Coronary artery (tissue), 2 donors: ENCODE measurements at places on chromosomes 1 and 21.

- no peak for DNase-seq
These were observed 40.3 kb downstream of the ZZZ3 start for GRCh38 chr1:77642196-77642595.

- no peak for DNase-seq
These were observed 58.3 kb downstream of the RGS5 start for GRCh38 chr1:163144418-163144817.

DNA sequence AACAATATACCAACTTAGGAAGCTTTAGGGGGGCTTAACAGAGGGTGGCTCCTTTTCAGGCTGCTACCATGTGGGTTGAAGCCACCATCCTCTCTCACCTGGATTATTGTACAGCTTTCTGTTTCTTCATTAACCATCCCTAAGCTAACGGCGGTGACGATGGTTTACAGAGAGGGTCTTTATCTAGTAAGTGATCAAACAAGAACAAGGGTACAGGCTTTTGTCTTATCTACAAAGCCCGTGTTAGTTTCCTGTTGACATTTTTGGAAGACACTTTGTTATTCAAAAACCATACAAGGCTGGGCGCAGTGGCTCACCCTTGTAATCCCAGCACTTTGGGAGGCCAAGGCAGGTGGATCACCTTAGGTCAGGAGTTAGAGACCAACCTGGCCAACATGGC is 20.4 kb downstream of the SLC25A33 start:
- DNase-seq: no peak

GRCh38 chr1:63533931-63534330 is 10.6 kb downstream of the EFCAB7 start:
- DNase-seq: no peak

- no peak for DNase-seq
These were observed 7.0 kb downstream of the TLR5 start for GRCh38 chr1:223136086-223136485.

DNA sequence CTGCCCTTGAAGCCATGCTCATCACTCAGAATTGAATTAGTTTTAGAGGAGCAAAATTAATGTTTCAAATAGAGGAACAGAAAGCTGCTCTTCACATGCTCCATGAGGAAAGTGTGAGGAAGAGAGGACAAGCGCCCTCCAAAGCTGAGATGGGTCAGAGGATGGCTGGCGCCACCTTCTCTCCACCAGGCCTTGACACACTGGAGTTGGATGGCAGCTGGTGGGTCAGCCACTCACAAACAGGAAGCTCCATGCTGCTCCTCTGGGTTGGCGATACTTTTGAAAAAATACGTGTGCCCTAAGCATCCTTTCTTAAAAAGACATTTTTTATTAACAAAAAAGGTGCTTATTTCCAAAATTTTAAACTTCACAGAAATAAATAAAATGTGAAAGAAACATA is 3.1 kb upstream of the CD2 start:
- no peak for DNase-seq

- no peak for DNase-seq
These were observed 170.3 kb downstream of the RGS7 start for GRCh38 chr1:241186716-241187115.
